CD4-positive, alpha-beta memory T cell (primary cell): ENCODE measurements at places on chromosomes 1 and 21. TPM values are rescaled to one million over a fixed set of nuclear protein-coding genes. Genes with fewer than 3 reads are reported as not detected.

Gene CELA3B
- not detected for total RNA-seq

Gene PLA2G4A
- total RNA-seq, result 0.25 TPM

GRCh38 chr1:32813941-32814739 is 3.0 kb downstream of the YARS1 start:
- no peak for DNase-seq

- DNase-seq, result no peak
Observed at GRCh38 chr1:182185136-182185535, 123.6 kb upstream of the ZNF648 start.

DNA sequence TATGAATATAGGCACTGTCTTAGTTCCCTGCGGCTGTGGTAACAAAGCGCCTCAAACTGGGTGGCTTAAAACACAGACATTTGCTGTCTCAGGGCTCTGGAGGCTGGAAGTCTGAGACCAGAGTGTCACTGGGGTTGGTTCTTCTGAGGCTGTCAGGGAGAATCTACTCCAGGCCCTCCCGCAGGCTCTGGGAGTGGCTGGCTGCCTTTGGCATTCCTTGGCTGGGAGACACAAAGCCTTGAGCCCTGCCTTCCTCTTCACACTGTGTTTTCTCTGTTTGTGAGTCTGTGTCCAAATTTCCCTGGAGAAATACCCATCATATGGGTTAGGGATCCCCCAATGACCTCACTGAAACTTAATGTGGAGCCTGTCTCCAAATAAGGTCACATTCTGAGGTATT is 38.5 kb downstream of the B3GALT5 start:
- no peak for DNase-seq

DNA sequence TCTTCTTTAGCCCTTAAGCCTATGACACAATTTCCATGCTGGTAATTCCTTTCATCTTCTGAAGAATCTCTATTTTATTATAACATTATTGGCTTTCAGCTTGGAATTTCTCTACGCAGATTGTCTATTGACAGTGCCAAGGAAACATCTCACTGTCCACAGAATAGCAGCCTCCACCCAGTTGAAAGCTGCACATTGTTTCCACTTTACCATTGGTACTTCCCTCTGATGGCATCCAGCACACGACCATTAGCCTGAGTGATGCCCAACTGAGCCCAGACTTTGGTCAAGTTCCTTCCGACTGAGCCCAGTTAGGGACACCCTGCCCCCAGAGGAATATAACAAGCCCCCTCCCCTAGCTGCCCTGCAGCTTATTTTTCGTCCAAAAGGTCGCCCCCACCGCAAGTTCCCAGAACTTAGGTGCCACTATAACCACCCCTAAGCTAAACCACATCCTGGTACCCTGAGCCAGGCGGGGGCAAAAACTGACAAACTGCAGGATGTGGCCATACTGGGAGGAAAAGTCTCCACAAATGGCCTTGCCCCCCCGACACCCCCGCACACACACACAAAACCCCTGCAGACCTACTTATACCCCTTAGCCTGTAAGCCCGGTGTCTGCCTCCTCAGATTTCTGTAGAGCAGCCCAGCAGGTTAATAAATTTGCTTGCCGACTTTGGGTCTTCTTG is 13.2 kb downstream of the GBP5 start:
- peak; percentile 43 for DNase-seq

DNA sequence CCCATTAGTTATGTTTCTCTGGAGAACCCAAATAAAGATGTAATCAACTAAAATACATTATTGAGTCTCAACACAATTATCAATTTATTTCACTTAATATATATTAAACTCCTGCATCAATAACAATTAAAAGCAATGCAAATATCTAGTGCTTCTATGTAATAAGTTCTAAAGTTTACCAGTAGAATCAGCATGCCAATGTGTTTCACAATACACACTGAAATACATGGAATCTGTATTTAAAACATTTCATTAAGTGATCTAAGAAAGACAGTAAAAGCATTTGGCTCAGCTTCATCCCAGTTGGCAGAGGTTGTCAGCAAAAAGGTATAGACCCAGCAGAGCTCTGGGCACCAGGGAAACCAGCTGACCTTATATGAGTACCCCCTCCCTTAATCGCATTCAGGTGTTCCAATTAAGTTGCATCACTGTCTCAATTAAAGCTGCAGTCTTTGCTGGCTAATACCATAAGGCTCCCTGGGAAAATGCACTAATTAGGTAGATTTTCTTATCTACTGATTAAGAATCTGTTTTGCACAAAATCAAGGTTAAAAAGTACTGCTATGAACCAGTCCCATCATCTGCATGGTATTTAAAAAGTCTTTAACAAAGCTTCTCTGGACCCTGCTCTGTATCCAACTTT is 63.1 kb downstream of the NIBAN1 start:
- DNase-seq, result no peak

GRCh38 chr1:153441238-153441755 is 19.2 kb downstream of the S100A7 start:
- DNase-seq, result no peak

GRCh38 chr1:195278644-195279043 is 1329.6 kb downstream of the KCNT2 start:
- DNase-seq, result no peak

GRCh38 chr1:211935448-211935970 is 99.8 kb downstream of the INTS7 start:
- no peak for DNase-seq

Gene CCDC185
- total RNA-seq, result not detected

DNA sequence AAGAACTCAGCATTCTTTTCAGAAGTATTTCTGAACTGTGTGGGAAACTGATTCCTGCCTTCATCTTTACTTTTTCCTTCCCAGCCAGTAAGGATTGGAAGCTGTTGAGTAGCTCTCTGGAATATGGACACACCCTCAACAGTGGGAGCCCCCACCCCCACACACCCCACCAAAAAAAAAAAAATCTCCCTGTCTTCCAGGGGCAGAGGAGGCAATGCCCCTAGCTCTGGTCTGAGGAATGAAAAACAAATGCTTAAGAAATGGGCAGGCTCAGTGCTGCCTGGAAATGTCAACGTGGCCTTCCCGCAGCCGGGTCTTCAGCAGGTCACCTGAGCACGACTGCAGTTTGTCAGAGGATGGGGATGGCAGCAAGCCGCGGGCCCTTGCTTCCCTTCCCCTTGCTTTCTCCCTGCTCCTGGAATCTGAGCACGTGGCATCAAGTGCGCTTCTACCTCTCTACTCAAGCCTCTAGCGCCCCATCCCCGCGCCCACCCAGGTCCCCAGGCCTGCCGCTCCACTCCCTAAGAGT is 479 bp downstream of the RGS16 start:
- DNase-seq, result no peak

DNA sequence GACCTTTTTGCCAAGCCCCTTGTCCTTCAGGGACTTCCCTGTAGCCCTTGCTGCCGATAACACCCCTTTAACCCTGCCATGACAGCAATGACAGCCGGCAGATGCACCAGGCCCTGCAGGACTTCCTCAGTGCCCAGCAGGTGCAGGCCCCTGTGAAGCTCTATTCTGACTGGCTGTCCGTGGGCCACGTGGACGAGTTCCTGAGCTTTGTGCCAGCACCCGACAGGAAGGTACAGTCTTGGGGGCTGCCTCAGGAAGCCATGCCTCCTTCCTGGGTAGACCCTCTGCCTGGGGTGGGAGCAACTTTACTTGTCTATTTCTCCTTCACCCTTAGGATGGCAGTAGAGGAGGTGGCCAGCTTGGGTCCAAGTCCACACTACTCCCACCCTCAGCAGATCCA is 16.1 kb upstream of the PADI6 start:
- no peak for DNase-seq

- no peak for DNase-seq
Observed at GRCh38 chr1:198861636-198862035, 222.8 kb downstream of the PTPRC start.

DNA sequence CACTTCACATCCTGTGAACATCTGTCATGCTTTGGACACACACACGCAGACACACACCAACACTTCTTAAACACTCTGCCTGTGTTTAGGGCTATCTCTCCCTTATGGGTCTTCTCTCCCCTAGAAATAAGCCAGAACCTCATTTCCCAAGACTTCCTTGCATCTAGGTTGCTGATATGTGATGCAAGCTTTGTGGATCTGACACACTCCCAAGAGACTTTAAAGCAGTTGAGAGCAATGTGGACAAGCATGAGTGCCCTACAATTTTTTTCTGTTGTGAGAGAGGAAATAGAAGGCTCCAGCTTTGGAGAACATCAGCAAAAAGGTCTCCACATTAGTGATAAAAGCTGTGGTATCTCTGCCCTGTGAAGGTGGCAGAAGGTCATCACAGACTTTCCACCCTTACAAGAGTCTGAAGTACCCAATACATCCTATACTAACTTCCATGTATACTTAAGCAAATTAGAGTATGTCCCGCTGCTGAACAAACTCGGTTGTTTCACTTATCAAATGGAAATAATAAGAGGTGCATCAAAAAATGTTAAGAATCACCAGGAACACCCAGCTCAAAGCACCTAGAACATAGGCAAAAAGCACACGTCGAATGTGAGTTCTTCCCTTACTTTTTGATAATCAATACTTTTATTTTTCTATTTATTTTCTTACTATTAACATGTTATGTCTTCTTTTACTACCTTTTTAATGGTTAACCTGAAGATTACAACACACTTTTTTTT is 267.6 kb downstream of the SETD4 start:
- DNase-seq, result no peak

Gene MAN1C1
- 45.1 TPM for total RNA-seq

Gene BTG3
- 19.2 TPM for total RNA-seq

Gene CFAP298
- total RNA-seq, result 29.4 TPM

GRCh38 chr1:219120624-219121544 is 52.8 kb upstream of the LYPLAL1 start:
- DNase-seq, result no peak

- no peak for DNase-seq
Observed at GRCh38 chr1:41361495-41362356, 492 bp downstream of the FOXO6 start.

Gene PYGO2
- total RNA-seq, result 78.4 TPM

GRCh38 chr1:212284332-212284743 is 872 bp upstream of the PPP2R5A start:
- DNase-seq, result no peak

Gene WDTC1
- total RNA-seq, result 53.3 TPM

Gene ZNF683
- not detected for total RNA-seq

GRCh38 chr1:174276087-174276486 is 116.8 kb downstream of the RABGAP1L start:
- no peak for DNase-seq

Gene OSCP1
- 1.4 TPM for total RNA-seq

GRCh38 chr1:10694633-10695627 is 101.5 kb downstream of the CASZ1 start:
- peak; percentile 81 for DNase-seq

DNA sequence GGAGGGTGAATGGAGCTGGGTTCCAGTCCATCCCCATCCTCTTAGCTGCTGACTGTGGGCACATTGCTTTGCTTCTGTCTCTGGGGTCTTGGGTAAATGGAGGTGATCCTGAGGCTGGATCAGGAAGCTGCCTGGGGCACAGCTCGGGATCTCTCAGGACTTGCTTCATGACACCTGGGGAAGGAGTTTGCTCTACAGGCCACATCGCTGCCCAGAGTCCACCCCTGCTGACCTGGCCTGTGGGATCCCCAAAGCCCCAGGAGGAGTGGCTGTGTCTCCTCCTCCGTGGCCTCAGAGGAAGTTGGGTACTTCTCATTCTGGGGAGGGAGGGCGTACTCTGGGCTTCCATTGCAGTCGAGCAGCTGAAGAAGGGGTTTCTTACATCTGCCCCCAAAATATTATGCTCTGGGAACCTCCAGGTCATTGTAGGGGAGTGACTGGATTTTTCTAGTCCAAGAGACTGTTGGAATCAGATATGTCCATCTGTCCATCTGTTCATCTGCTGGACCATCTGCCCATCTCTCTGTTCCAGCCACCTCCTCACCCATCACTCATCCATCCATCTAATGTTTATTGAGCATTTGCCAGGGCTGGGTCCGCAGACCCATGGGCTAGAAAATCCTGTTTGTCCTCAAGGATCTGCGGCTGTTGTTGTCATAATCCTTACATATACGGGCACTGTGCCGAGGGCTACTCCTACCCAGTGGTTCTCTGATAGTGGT is 45.9 kb downstream of the ARHGEF10L start:
- no peak for DNase-seq

Gene KRTAP19-3
- not detected for total RNA-seq

- no peak for DNase-seq
Observed at GRCh38 chr1:87688136-87688535, 359.5 kb downstream of the LMO4 start.

DNA sequence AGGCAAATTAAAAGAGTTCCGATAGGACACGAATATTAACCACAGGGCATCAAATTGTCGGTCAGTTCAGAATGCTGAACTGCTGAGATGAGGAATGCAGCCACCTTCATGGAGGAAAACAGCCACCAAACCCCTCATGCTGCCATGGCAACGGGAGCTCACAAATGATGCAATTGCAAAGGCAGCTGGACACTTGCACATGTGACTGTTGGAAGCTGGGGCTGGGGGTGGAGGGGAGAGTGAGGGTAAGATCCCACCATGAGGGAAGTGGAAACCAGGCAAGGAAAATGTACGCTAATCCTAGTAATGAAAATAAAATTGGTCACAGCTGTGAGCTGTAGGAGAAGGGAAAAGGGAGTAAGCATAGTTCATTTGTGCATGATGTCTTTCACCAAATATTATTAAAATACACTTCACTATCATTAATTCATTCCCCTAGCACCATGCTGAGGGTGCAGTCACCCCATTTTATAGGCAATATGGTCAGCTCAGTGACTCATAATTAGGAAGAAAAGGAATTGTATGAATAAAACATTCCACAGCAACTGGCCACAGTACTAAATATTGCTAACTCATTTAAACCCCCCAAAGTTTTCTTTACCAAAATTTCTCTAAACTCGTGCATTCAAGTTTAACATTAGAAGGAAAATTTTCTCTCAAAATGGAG is 15.3 kb downstream of the BECN2 start:
- no peak for DNase-seq

Gene AADACL3
- not detected for total RNA-seq

DNA sequence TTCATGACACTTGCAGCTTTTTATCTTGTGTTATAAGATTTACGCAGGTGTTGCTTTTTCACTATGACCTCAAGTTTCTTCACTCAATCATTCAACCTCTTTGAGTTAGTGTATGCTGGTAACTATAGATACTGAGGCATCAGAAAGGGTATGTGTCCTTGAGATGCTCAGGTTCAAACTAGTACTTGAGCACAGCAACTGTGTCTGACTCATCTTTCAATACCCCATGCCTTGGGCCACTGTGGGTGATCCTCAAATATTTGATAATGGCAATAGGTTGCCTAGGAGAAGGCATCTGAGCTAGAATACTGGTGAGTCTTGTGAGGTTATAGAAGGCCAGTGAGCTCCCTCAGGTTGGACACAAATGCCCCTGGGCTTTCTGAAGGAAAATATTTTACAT is 88.1 kb upstream of the SPATA6 start:
- no peak for DNase-seq

GRCh38 chr1:223659711-223660110 is 5.8 kb downstream of the CAPN8 start:
- DNase-seq, result no peak

- no peak for DNase-seq
Observed at GRCh38 chr1:196951711-196952394, 8.3 kb downstream of the CFHR2 start.

Gene C21orf58
- total RNA-seq, result 8.2 TPM

Gene ATP6V1G3
- not detected for total RNA-seq
